Mesenchymal stem cell (in vitro differentiated cells and primary cell): ENCODE measurements at places on chromosomes 3 and 15.

GRCh38 chr15:58064082-58064979 is 1.2 kb downstream of the ALDH1A2 start:
- H3K36me3 ChIP-seq, result no peaks in the 10 kb centered on the region
- H3K27me3 ChIP-seq, result peaks cover 64% of the 10 kb centered on the region
- DNase-seq, result no peak

DNA sequence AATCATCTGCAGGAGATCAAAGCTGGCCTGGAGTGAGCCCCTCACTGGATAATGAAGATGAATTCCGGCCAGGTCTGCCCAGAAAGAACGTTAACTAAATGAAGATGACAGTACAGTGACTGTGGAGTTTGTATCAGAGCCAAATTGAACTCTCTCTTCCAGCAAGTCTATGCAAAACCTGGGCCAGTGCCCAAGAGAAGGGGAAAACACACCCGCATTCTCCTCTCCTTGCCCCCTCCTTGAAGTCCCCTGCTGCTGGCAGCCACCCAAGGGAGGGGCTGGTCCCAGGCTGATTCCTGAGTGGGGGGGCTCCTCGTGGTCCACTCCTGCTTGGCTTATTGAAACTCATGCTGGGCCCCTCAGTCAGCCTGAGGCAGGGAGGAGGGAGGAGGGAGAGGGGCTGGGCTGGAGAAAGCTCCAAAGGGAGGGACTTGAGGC is 155.7 kb downstream of the RAB11A start:
- H3K4me1 ChIP-seq, result peaks cover 1% of the 10 kb centered on the region
- H3K36me3 ChIP-seq, result no peaks in the 10 kb centered on the region
- H3K27ac ChIP-seq, result no peak overlapping the region

GRCh38 chr3:22016197-22016596 is 265.2 kb upstream of the ZNF385D start:
- no peaks in the 10 kb centered on the region for H3K27me3 ChIP-seq
- no peak overlapping the region for H3K4me3 ChIP-seq
- no peak overlapping the region for H3K27ac ChIP-seq
- no peaks in the 10 kb centered on the region for H3K4me1 ChIP-seq
- DNase-seq, result no peak

GRCh38 chr3:61066800-61067199 is 184.5 kb downstream of the FHIT start:
- H3K27ac ChIP-seq, result no peak overlapping the region
- DNase-seq, result no peak
- H3K4me1 ChIP-seq, result no peaks in the 10 kb centered on the region
- H3K27me3 ChIP-seq, result no peaks in the 10 kb centered on the region
- no peaks in the 10 kb centered on the region for H3K36me3 ChIP-seq

DNA sequence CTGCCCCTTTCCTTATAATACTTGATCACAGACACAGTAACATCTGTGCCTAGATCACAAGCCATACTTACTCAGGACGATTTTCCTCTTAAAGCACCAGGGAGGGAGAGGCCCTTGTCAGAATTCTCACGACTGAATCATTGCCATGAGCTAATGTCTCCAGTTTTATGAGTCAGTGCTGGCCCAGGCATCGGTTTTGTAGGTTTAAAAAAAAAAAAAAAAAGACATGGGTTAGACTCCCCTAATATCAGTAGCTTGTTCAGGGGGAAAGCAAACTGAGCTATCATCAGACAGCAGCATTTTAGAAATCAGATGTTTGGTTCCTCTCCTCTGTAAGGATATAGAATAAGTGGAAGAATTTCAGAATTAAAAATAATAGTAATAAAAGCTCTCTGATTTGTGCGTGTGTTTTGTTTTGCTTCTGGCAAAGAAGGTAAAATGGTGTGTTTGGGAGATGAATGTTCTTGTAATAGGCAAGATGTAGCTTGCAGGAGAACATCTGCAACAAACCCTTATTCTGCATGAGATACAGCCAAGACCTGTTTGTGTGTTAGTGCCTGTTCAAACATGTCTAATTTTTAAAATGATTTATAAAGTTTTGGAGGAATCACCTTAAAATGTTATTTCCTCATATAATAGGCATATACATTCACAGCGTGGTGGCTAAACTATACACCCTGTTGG is 193.6 kb downstream of the TP63 start:
- no peaks in the 10 kb centered on the region for H3K36me3 ChIP-seq
- H3K4me3 ChIP-seq, result no peak overlapping the region
- DNase-seq, result peak; percentile 84
- peaks cover 3% of the 10 kb centered on the region for H3K4me1 ChIP-seq
- H3K27ac ChIP-seq, result peak overlapping the region; percentile 46

DNA sequence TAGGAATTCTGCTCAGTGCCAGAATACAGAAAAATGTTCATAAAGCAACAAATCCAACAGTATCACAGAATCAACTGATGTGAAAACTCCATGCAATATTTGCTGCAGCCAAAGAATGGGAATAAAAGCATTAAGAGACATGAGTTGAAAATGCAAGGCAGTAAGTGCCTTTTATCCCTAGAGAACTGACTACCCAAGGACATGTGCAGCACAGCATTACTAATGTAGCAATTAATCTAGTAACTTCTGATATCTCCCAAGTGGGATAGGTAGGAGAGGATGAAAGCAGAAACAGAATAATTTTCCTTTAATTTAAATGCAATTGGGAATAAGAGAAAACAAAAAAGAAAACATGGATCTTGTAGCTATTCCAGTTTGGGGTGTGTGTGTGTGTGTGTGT is 497.5 kb upstream of the CBLB start:
- no peaks in the 10 kb centered on the region for H3K4me1 ChIP-seq
- H3K27ac ChIP-seq, result no peak overlapping the region
- no peaks in the 10 kb centered on the region for H3K36me3 ChIP-seq
- H3K4me3 ChIP-seq, result no peak overlapping the region
- H3K27me3 ChIP-seq, result no peaks in the 10 kb centered on the region

GRCh38 chr3:2141482-2141881 is 42.8 kb downstream of the CNTN4 start:
- no peak overlapping the region for H3K4me3 ChIP-seq
- DNase-seq, result no peak

GRCh38 chr3:49720855-49721595 is 1.5 kb upstream of the AMIGO3 start:
- H3K27ac ChIP-seq, result no peak overlapping the region
- H3K27me3 ChIP-seq, result no peaks in the 10 kb centered on the region
- H3K36me3 ChIP-seq, result peaks cover 70% of the 10 kb centered on the region
- no peak overlapping the region for H3K4me3 ChIP-seq

DNA sequence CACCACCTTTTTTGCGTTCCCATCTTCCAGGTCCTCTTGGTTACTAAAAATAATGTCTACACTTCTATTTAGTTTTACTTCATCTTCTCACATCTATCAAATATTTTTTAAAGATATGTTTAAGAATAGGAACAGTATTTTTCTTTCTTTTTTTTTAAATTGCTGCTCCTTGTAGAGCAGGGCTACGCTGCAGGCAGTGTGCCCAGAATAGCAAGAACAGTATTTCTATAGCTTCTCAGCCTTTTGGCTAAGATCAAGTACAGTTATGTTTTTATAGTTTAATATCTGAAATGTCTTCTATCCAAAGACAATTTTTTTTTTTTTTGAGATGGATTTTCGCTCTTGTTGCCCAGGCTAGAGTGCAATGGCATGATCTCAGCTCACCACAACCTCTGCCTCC is 73.0 kb downstream of the MYO9A start:
- H3K27ac ChIP-seq, result no peak overlapping the region
- no peaks in the 10 kb centered on the region for H3K27me3 ChIP-seq
- H3K36me3 ChIP-seq, result no peaks in the 10 kb centered on the region
- DNase-seq, result no peak

DNA sequence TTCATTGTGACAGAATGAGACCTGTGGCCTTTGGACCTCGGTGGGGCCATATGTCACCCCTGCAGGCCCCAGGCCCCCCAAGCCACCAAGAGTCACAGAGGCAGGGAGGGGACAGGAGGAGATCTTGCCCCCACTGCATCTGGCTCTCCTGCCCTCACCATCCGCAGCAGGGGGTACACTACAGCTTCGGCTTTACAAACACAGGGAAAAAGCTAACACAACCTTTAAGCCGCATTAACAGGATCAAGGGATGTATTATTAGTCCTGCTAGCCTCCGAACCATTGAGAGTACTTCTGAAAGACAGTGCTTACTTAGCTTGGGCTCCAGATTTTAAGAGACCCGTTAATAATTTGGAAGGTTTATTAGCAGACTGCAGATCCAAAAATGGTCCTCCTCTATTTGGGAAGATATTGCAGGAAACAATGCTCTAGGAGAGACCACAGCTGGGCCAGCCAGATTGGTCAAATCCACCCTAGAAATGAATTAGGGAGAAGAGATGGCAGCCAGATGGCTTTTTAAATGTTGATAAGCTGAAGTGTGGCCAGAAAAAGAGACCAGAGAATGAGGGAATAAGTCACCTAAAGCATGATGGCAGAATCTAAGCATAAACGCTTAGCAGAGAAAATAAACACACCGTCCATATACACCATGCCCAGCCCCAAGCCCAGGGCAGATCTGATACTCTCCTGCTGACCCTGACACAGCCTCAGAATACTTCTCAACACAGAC is 31.5 kb downstream of the SRGAP3 start:
- peaks cover 2% of the 10 kb centered on the region for H3K4me1 ChIP-seq
- H3K27ac ChIP-seq, result no peak overlapping the region
- no peak overlapping the region for H3K4me3 ChIP-seq

GRCh38 chr15:64029633-64030032 is 16.7 kb downstream of the DAPK2 start:
- no peak for DNase-seq
- no peak overlapping the region for H3K27ac ChIP-seq
- H3K36me3 ChIP-seq, result peaks cover 6% of the 10 kb centered on the region
- H3K27me3 ChIP-seq, result no peaks in the 10 kb centered on the region

GRCh38 chr3:101902041-101902440 is 52.7 kb downstream of the NFKBIZ start:
- peaks cover 3% of the 10 kb centered on the region for H3K4me1 ChIP-seq
- H3K4me3 ChIP-seq, result no peak overlapping the region
- peak; percentile 96 for DNase-seq
- H3K27me3 ChIP-seq, result no peaks in the 10 kb centered on the region
- H3K36me3 ChIP-seq, result no peaks in the 10 kb centered on the region
- H3K27ac ChIP-seq, result peak overlapping the region; percentile 87

DNA sequence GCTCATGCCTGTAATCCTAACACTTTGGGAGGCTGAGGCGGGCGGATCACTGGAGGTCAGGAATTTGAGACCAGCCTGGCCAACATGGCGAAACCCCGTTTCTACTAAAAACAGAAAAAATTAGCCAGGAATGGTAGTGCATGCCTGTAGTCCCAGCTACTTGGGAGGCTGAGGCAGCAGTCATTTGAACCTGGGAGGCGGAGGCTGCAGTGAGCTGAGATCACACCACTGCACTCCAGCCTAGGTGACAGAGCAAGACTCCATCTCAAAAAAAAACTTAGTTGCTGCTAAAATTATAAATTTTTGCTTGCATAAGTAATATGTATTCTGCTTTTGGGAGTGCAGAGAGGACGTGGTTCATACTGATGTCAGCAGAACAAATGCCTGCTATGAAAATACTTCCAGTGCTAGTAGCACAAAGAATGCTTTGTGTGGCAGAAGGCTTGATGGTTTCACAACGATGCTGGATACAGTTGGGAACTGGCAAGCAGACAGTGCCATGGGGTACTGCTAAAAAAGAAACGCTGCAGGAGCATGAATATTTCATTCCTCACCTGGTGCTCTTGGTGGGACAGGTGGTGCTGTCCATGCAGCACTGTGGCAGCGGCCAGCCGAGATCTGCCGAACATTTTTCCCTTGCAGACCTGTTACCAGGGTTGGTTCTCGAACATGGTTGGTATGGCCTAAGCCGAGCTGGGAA is 31.1 kb downstream of the FBXL22 start:
- H3K4me1 ChIP-seq, result no peaks in the 10 kb centered on the region
- DNase-seq, result no peak
- peaks cover 26% of the 10 kb centered on the region for H3K36me3 ChIP-seq
